ENCODE measurements at places on chromosomes 4 and X.

DNA sequence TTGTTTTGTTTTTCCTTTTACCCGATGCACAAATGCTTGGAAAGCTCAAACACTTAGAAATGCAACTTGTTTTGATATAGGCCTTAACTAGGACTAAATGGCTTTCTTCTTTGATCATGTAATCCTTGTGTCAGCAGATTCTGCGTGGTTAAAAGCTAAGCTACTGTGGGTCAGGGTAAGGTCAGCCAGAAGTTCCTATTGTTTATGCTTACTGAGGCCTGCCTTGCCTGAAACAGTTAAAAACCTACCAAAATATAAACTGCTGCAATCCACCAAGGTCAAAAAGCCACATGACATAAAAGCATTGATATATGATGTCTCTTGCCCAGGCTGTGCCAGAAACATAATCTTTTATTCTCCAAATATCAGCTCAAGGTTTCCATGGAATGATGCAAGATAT lies 223.4 kb downstream of the FAM47B start:
- no peak for DNase-seq

- no peak for DNase-seq
These were observed 804.3 kb downstream of the FSTL5 start for GRCh38 chr4:161359491-161359890.

DNA sequence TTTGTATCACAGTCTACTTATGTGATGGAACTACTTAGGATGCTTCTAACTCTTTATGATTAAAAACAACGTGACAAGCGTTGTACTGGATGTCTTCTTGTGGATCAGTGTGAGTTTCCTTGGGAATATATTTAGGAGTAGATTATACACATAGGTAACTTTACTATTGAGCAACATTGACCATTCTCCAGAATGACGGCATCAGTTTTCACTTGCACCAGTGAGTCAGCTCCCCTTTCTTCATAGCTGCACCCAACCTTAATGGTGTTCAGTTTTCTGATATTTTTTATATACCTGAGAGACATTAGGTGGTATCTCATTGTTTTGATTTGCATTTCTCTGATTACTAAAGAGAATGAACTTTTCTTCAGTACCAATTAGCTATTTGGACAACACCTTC lies 343.9 kb downstream of the ADGRL3 start:
- DNase-seq = no peak

GRCh38 chrX:132433001-132433400 lies 55.8 kb downstream of the MBNL3 start:
- DNase-seq = no peak

GRCh38 chr4:53804719-53805118 lies 213.4 kb upstream of the LNX1 start:
- no peak for DNase-seq

- no peak for DNase-seq
These were observed 25.6 kb upstream of the TBC1D19 start for GRCh38 chr4:26558166-26558895.

DNA sequence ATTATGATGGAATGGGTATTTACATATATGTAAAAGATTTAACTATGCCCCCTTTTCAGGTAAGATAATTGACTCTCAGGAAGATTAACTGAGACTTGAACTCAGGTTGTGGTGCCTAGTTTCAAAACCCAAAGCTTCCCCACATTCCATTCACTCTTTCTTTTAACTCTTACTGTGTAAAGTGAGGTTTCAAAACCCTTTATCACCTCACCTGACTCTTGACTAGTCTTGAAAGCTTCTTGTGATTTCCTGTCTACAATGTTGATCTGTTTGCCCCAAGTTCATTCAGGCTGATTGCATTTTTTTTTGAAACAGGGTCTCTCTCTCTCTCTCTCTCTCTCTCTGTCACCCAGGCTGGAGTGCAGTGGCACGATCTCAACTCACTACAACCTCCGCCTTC lies 40.5 kb upstream of the RAPGEF2 start:
- DNase-seq = no peak

DNA sequence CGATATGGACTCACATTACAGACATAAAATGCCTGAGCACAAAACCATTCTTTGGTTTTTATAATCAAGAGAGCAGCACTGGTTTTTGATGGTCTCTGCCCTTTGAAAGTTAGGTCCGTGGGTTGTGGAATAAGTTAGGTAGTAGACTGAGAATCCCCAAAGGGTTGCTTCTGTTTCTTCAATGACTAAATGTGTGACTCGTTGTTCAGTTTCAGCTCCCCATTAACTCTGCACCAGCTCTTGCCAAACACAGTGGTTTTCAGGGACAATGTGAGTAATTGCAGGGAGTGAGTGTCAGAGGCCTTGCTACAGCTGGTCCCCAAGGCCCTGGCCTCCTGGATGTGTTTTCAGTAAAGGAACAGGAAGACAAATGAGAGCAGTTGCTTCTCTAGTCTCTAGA lies 24.8 kb downstream of the SMIM20 start:
- peak; percentile 37 for DNase-seq

DNA sequence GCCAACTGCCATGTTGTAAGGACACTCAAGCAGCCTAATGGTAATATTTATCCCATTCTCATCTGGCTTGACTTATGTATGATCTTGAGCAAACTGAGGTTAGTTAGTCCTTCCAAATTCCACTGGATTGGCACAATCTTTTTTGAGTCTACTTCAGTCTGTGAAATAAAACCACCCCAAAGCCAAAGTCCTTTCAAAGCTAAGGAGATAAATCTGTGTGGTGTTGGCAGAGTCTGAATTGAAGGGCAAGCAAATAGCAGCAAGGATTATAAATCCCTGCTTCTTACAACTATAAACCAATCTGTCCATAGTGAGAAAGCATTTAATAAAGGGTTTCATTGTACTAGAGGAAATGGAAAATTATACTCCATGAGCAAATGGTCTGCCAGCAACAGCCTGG lies 233.9 kb upstream of the GLRA2 start:
- DNase-seq = no peak

DNA sequence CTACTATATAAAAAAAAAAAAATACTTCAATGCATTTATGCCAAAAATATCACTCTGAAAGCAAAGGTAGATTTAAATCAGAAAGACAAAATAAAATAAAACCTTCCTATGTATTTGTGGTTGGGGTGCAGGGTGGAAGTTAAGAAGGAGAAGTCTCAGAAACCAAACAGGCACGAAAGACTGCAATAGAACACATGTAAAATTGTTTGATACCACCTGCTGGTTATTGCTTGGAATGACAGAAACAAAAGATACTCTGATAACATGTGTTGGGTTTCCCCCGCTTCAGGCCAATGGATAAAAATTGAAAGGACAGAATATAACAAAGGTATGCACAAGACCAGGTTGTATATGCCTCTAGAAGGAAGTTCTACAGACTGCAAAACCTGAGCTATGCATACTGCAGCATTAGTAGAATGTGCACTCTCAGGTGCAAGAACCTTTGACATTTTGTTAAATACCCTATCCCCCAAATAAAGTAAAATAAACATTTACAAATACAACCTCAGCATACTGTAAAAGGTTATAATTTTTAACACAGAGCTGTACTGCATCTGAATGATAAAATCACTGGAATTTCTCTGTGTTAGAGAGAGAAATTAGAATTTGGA lies 118.8 kb downstream of the GABRA2 start:
- DNase-seq = no peak

DNA sequence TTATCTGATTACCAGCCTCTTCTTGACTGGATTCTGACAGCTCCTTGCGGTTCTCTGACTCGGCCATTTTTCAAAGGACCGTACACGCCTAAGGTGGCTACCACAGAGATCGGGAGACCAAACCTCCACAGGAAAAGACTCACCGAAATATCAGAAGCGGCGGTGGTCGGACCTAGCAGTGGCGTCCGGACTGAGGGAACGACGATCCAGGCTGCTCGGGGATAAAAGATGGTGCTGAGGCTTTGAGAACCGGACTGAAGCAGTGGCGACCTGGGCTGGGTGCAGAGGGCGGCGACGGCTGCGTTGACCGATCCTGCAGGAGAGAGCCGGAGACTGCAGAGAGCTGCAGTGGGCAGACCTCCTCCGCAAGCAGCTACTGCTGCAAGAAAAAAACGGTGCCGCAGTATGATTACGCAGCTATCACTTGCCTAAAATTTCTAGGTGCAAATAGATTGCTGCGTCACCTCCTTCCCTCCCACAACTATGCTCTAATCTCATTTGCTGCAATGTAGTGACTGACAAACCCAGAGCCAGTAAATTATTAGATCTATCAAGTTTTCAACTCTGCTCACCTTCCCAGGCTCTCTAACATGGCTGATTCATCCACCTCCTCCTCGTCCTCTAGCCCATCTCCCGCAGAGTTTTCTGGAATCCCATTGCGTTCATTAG lies at the start of gene NAP1L2:
Gene NAP1L2, minus strand, starts transcription at position 426 of the 669 bp plus-strand sequence. Its CDS starts 359 bp downstream, at position 67.
- DNase-seq = no peak

- DNase-seq = no peak
These were observed 19.9 kb downstream of the SEPTIN11 start for GRCh38 chr4:76969495-76969894.

DNA sequence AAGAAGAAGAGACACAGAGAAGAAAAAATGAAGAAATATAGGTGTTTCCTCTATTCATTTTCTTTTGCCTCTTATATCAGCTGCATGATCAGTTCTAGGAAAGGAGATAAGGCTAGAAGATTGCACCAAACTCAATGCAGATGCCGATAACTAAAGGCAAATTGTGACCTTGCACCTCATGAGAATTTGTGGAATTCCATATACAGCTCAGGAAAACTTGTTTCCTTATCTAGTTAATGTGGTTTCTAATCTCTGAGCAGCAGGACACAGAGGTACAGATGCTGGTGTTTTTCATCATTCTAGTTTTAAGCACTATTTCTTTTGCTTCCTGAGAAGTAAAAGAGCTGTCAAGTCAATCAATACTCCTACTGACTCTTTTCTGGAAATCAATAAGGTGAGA lies 104.6 kb upstream of the NWD2 start:
- DNase-seq = no peak

DNA sequence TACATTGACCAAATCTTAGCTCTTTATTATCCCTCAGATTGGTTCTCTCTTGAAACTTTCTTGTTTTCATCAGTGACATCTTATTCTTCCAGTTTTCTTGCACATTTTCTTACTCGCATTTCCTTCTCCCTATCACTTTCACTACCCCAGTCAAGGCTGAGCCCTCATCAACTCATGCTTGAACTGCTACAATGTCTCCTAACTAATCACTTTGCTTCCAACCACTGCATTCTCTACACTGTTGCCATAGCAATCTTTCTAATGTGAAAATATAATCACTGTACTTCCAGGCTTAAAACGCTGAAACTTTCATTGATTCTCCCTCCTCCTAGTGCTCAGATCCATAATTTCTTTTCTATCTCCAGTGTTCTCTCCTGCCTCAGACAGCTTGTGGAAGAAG lies 22.2 kb upstream of the LPAR4 start:
- no peak for DNase-seq

GRCh38 chrX:9557091-9557490 lies 92.2 kb downstream of the TBL1X start:
- no peak for DNase-seq

- DNase-seq = no peak
These were observed 186.0 kb downstream of the MGST2 start for GRCh38 chr4:139851639-139852038.

DNA sequence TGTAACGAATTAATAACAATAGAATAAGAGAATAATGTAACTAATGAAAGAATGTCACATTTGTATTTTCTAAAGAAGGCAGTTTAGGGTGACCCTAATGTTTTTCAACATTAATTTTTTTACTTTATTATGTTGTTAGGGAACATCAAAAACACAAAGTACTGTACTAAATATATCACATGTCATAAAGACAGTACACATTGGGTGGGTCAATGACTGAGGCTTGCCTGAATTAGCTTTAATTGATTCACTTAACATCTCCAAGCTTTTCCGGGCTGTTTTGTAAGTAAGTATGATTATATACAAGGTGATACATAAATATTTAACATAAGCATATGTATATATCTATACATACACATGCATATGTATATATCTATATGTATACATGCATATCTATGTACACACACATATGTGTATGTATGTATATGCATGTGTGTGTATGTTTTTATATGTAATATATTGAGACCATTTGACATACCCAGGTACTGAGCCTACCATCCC lies 43.4 kb upstream of the KLF3 start:
- no peak for DNase-seq

GRCh38 chr4:74223801-74224200 lies 65.9 kb downstream of the MTHFD2L start:
- DNase-seq = no peak

- DNase-seq = no peak
These were observed 770.4 kb upstream of the NDST4 start for GRCh38 chr4:115883847-115884246.

- DNase-seq = no peak
These were observed 1.1 kb downstream of the MAML3 start for GRCh38 chr4:140152751-140153418.

GRCh38 chr4:14169460-14169859 lies 541.9 kb upstream of the BOD1L1 start:
- DNase-seq = no peak

DNA sequence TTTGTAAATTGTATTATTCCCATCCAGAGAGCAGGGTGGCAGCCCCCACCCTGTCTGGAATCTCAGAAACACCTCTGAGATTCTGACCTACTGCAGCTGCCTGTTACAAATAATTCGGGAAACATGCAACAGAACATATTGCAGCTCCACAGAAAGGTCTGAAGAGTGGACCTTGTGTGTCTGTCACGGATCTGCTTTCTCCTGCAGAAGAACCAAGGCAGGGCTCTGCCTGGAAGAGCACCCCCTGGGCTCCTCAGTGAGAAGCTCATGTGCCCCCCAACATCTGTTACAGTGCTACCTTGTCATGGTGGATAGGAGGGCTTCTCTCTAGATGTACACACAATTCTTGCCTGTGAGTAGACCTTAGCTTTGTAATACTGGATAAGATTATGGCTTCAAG lies 286.6 kb upstream of the GATB start:
- DNase-seq = no peak

GRCh38 chr4:158810487-158811215 lies 41.8 kb downstream of the FNIP2 start:
- no peak for DNase-seq

DNA sequence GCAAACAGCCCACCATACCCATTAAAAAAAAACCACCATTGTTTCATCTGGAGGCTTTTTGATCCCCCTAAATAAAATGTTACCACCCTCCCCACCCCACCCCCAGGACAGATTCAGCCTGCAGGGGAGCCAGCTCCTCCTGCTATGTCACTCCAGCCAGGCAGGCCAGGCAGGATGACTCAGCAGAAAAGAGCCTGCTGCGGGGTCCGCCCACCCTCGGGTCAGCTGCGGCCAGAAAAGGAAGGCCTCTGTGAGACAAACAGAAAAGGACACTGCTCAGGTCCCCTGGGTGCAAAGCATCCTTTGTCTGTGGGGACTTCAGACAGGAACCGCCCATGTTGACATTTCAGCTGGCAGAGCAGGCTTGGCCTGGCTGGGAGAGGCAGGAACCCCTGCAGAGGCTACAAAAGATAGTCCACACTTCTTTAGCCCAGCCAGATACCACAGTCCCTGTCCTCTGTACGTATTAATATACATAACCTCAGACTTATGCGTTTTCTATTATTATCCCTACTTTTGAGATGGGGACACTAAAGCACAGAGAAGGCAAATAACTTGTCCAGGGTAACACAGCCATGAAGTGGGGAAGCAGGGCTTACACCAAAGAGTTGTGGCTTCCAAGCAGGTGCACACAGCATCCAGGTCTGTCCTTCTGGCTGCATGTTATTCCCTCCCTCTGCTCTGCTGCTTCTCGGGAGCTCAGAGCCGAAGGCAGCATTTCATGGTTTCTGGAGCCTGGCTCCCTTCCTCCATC lies 147.7 kb downstream of the CPEB2 start:
- no peak for DNase-seq

GRCh38 chr4:154164931-154165839 lies 326.4 kb downstream of the DCHS2 start:
- no peak for DNase-seq

GRCh38 chrX:6460893-6461490 lies 73.9 kb downstream of the VCX3A start:
- DNase-seq = no peak
